ENCODE measurements at places on chromosomes 5 and 9.

DNA sequence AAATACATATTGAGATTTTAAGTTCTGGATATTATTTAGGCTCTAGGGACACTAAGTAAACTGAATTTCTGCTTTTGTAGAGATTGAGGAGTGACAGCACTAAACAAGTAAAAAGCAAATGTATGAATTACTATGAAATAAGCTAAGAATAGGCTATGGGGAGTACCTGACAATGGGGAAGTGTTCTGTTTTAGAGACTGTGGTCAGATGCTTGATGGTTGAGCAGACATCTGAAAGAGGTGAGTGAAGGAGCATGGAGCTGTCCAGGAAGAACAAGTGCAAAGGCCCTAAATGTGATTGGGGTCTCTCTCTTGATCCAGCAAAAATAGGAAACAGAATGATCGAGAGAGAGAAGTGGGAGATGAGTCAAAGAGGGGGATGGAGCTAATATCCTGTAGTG is 111.7 kb downstream of the JAKMIP2 start:
- DNase-seq, result no peak

GRCh38 chr9:5321058-5321457 is 16.5 kb upstream of the RLN2 start:
- DNase-seq, result no peak

GRCh38 chr9:94908011-94908563 is 181.6 kb downstream of the AOPEP start:
- no peak for DNase-seq

GRCh38 chr9:128034821-128035652 is 32.1 kb downstream of the NAIF1 start:
- DNase-seq, result no peak

DNA sequence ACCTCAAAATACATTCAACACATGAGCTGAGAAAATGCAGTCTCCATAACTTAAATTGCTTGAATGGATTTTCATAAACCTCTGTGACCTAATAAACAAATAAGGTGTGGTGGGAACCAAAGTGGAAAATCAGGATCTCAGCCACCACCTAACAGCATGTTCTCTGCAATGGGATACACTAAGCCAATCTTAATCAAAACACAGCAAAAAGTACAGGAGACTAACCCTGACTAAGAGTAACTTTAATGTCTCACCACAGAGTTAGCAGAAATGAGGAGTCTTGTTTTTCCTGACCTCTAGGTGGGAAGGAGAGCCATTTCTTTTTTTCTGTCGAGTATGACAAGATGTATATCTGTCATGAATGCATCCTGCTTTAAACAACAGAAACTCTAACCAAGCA is 48.5 kb downstream of the PLK2 start:
- DNase-seq, result no peak

DNA sequence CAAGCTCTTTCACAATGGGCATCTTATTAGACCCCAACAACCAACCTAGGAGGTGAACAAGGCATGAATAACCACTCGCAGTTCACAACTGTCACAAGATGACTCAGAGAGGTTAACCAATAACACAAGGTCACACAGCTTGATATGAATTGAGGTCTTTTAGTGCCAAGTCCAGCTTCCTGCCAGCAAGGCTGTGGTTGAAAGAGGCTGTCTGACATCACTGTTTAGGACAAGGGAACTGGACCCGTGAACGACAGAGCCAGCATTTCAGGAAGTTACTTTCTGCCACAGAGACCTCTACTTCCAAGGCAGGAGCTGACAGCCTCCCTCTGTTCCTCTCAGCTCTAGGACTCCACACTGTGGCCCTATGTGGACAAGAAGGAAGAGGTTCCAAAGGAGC is 53.4 kb upstream of the ALDH1B1 start:
- DNase-seq, result no peak

- DNase-seq, result no peak
These were observed 92.2 kb downstream of the DOCK8 start for GRCh38 chr9:306907-307306.

- no peak for DNase-seq
These were observed 1185.5 kb upstream of the WWC1 start for GRCh38 chr5:167105941-167106340.

DNA sequence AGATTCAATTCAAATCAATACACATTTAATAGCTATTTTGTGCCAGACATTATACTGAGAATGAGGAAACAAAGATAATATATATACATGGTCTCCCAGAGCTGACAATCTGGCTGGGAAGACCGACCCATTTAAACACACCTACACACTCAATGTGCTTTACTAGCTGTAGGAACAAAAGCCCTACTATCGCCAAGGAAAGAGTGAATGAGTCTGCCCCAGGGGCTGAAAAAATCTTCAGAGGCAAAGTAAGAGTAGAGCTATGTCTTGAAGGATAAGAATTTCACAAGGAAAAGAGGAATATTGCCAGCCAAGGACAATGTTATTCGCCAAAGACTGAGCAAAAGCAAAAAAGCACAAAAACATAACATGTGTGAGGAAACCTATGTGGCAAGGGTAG is 6.6 kb downstream of the PFDN1 start:
- no peak for DNase-seq

Measured in stimulated activated CD8-positive, alpha-beta memory T cell treated with anti-CD3 and anti-CD28 coated beads, Interleukin-4, amount 100 ng/mL, for 1 hour (primary cell).